ENCODE measurements at places on chromosomes 2 and 18.

DNA sequence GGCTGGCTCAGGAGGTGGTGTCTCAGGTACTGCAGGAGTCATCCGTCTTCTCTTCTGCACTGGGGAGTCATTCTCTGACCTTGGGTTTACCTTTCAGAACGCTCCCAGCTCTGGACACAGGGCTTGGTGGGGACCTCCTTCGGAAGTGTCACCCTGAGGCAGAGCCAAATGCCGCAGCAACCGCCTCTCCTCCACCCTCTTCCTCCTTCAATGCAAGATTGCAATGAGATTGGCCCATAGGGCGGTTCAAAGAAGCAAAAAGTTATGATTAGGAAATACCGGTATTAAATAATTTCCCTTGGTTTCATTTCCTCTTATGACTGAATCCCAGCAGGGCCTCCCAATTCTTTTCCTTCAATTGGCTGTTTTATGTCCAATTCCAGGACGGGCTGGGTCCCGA lies 178.8 kb downstream of the ACKR3 start:
- DNase-seq = no peak

GRCh38 chr2:172919732-172920131 lies 155.9 kb upstream of the MAP3K20 start:
- no peak for DNase-seq

DNA sequence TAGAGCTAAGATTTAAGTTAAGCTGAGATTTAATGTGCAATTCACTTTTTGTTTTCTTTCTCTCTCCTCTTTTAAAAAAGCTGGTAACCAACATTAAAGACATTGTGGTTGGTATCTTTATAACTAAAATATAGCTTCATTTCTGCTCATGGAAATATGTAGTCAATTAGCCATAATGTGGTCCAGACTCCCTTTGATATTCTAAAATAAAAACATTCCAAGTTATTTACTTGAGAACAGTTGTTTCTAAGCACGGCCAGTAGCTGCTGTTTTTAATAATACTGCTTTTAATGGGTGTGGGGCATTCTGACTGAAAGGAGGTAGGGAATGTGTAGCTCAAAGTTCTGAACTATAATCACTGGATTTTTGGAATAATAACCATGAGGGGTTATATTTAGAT lies 183.3 kb upstream of the FBXO11 start:
- no peak for DNase-seq

- DNase-seq = no peak
Measured at GRCh38 chr2:46806526-46806925, 109.1 kb downstream of the MCFD2 start.

DNA sequence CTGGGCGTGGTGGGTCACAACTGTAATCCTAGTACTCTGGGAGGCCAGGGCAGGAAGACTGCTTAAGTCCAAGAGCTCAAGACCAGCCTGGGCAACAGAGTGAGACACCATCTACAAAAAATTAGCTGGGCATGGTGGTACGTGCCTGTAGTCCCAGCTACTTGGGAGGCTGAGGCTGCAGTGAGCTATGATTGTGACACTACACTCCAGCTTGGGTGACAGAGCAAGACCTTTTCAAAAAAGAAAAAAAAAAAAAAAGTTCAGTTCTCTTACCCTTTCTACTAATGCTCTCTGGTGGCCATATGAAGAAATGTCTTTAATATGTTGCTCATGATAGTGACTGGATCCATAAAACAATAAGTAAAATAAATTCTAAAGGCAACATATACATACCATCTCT lies 14.9 kb downstream of the TYW5 start:
- peak; percentile 43 for DNase-seq

- no peak for DNase-seq
Measured at GRCh38 chr18:55501579-55501978, 86.4 kb downstream of the TCF4 start.

DNA sequence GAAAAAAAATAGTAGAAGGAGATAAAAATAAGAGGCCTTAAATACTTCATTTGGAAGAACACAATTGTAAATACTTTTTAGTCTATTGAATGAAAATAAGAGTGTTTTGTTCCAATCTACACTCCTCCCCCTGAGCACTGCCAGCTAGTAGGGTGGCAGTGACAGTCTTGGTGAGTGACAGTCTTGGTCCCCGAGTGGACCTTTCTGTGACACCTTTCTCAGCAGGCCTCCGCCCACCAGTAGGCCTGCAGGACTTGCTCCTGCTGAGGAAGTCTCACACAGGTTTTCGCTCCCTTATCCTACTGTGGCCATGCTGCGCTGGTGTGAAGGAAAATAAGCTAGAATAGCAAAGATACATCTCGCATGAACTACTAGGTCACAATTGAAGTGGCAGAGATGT lies 666.8 kb downstream of the NR4A2 start:
- DNase-seq = no peak

DNA sequence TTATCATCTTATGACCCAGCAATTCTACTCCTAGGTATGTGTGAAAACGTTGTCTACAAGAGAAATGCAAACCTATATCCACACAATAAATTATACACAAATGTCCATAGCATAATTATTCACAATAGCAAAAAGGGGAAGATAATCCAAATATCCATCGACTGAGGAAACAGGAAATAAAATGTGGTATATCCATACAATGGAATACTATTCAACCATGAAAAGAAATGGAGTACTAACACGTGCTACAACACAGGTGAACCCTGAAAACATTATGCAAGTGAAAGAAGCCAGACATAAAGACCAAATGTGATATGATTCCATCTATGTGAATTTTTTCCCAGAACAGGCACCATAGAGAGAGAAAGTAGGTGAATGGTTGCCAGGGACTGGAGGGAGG lies 72.1 kb downstream of the ACOXL start:
- no peak for DNase-seq

DNA sequence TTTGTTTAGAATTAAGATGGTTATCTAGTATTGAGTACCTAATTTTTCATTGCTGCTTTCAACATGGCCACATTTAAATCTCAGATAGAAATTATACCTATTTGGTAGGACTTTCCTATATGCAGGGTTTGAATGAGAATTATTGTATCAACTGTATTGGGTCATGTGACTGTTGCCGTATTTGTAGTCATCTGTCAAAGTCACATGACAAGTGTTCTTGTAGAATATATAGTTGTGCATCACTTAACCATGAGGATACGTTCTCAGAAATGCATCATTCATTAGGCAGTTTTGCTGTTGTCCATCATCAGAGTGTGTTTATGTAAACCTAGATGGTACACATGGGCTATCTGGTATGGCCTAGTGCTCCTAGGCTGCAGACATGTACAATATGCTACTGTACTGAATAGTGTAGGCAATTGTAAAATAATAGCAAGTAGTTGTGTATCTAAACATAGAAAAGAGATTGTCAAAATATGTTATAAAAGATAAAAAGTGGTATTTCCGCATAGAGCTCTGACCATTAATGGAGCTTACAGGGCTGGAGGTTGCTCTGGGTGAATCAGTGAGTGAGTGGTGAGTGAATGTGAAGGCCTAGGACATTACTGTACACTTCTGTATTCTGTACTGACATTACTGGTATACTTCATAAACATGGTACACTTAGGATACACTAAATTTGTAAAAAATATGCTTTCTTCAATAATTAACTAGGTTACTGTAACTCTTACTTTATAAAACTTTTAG lies 123.7 kb downstream of the MAP4K4 start:
- no peak for DNase-seq

DNA sequence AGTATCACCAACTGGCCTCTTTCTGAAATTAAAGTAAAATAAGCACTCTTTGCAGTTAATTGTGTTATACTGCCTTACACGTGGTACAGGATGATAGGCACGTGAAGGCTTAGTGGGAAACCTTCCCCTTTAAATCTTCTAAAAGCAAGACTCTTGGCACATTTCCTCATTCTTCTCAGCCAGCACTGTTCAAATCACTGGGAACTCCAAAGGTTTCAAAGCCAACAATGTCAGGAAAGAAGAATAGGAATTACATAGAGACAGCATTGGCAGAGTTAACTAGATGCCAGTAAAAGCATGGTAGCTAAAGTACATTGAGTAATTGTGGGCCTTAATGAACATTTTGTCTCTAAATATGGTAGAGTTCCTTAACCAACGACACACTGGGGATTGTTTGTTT lies 96.4 kb downstream of the DTNA start:
- DNase-seq = no peak

GRCh38 chr18:79680100-79680879 lies 687 bp downstream of the CTDP1 start:
- DNase-seq = peak; percentile 71

DNA sequence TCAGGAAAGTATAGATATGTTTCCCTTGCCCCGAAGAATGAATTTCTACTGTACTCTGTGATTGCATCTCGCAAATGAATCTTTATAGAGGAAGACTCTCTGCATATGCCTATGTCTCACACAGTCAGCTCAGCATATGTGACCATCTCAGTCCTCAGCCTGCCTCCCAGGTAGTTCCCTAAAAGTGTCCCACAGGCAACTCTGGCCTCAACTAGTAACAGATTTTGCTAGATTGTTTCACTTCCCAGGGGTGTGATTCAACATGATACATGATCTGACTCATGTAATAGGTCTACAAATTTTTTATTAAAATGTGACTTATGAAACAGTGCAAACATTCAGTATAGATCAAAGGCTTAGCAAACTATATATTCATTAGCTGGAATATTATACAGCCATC lies 296.6 kb upstream of the CRIM1 start:
- DNase-seq = no peak

DNA sequence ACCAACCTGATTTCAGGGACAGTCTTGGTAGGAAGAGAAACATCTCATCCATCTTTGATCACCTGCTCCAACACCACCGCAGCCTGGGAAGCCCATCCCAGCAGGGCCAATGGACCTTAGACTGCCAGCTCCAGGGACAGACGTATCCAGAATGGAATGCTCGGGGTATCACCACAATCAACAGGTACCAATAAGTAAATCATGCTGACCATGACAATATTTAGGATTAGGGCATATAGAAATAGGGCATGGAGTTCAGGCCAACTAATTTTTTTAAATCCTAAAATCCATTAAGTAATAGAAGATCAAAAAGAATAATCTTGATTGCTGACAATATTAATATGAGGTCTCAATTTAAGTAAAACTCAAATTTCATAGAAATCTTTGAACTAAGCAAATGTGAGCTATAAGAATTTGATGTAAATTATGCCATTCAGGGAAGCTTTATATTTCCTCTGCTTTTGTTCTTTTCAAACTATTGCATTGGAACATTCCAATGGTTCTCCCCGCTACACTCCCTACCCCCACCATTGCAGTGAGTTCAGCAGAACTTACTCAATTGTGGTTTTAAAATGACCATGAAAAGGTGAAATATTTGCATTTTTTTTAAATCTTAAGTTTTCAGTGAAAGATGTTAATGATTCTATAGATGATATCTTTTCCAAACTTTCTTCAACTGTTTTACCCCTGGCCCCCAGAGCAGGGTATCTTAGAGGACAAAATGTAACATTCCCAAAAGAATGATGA lies 138.6 kb downstream of the DNER start:
- DNase-seq = no peak

- no peak for DNase-seq
Measured at GRCh38 chr2:196587056-196587455, 52.5 kb upstream of the CCDC150 start.

DNA sequence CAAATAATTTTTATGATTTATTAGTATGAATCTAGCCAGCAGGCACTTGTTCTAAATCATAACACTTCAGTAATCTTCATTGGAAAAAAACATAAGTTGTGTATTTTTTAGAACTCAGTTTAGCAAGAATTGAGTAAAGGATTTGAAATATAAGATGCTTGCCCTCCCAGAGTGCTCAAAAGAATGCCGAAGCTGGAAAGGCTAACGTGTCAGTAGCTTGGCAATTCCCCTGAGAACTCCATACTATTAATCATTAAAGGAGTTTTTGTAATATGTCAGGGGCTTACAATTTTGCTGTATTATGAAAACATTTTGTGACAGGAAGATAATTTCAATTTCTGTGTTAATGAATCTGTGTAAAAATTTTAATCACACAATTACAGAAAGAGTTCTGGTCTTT lies 122.7 kb downstream of the GULP1 start:
- DNase-seq = peak; percentile 59

- DNase-seq = peak; percentile 6
Measured at GRCh38 chr2:240237609-240238174, 97.2 kb upstream of the OTOS start.

GRCh38 chr2:230600881-230601280 lies 111.8 kb upstream of the CAB39 start:
- no peak for DNase-seq

DNA sequence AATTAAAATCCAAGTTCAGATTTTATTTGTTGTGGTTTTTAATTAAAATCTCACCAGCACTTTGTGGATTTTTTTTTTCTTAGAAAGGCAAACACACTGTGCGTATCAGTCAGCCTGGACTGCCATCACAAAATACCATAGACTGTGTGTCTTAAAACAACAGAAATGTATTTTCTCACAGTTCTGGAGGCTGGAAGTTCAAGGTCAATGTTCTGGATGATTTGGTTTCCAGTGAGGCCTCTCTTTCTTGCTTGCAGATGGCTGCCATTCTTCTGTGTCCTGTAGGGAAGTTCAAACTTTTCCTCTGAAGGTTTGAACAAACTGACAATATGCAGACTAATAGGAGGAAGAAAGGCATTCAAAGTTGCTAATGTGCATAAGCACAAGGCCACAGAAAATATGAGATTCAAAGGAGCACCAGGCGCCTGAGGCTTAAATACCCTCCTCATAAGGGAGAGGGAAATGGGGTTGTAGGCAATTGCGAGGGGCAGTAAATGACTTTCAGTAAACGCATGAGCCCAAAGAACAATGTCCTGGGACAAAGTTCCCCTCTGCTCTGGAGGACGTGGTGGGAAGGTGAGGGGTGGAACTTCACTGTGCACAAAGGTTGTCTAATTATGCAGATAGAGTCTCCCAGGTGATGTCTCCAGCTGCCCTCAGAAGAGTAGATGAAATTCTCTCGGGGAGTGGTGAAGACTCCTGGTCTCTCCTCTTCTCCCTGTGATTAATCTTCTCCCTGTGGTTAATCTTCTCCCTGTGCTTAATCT lies 26.5 kb upstream of the KCNF1 start:
- no peak for DNase-seq

GRCh38 chr2:137865954-137866540 lies 98.2 kb upstream of the HNMT start:
- peak; percentile 49 for DNase-seq

DNA sequence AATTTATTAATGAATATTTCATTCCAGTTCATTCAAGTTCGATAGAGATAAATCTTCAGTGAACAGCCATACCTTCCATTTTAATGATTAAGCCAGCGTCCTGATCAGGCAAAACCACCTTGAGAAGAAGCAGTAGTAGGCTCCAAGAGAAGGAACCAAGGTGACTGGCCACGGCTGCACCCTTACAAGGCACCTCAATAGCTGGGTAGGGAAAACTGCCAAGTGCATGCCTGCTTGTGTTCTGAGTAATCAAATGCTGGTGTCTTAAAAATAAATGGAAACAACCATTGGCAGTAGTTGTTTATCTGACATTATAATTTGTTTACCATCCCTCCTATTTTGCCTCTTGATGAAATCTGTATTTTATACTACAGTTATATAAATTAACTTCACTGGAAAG lies 10.0 kb upstream of the FEZ2 start:
- no peak for DNase-seq

DNA sequence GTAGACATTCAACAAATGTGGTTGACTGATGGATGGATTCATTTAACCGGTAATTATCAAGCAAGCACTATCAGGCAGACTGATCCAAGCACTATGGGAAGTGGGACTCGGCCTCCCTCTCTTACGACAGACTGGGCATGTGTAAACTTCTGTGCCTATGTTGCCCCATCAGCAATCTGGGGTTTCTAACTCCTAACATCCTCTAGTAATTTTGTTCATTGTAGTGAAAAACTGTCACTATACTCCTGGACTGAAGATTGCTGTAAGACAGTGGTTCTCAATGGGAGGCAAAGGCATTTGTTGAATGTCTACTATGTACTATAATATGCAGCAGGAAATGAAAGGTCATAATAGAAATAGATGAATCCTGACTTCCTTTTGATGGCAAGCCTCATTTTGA lies 51.2 kb upstream of the CREB1 start:
- DNase-seq = no peak
